ENCODE measurements at places on chromosomes 3 and 15.
A peak's percentile ranks its signal among the peaks of the same experiment; 100 is the strongest.

DNA sequence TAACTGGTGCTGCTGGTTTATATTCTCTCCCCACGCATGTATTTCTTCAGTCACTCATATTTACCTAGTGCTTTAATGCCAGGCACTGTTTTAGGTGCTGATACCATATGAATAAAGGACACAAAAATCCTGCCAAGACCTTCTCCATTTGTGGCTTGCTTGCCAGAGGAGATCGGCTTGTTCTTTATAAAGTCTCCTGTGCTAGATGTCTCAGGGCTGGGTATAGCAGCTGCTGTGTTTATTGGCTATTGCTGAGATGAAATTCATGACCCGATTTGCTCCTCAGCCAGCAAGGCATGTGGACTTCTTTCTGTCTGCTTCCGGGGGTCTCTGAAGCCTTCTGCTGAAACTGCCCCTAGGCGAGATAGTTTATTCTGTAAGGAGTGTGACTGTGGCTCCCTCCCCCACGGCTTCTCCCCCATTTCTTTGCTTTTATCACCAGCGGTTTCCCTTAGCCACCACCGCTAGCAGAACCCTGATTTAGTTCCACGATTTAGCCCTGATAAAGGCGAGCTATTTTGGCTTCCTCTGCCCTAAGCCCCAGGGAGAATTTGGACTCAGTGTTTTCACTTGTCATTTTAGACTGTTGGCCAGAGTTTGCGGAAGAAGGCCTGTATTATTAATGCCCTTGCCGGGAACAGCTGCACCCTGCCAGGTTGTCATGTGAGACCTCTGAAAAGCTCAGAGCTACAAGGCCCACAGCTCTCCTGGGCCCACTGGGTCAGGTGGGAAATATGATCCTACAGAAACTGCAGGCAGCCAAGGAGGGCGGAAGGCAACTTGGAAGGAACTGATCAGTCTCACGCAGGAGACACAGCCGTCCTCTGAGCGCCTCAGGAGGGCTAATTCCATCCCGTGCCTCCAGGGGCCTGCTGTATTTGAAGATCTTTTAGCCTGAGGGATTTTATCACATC lies 46.8 kb downstream of the ST6GAL1 start:
- DNase-seq = peak; percentile 74

DNA sequence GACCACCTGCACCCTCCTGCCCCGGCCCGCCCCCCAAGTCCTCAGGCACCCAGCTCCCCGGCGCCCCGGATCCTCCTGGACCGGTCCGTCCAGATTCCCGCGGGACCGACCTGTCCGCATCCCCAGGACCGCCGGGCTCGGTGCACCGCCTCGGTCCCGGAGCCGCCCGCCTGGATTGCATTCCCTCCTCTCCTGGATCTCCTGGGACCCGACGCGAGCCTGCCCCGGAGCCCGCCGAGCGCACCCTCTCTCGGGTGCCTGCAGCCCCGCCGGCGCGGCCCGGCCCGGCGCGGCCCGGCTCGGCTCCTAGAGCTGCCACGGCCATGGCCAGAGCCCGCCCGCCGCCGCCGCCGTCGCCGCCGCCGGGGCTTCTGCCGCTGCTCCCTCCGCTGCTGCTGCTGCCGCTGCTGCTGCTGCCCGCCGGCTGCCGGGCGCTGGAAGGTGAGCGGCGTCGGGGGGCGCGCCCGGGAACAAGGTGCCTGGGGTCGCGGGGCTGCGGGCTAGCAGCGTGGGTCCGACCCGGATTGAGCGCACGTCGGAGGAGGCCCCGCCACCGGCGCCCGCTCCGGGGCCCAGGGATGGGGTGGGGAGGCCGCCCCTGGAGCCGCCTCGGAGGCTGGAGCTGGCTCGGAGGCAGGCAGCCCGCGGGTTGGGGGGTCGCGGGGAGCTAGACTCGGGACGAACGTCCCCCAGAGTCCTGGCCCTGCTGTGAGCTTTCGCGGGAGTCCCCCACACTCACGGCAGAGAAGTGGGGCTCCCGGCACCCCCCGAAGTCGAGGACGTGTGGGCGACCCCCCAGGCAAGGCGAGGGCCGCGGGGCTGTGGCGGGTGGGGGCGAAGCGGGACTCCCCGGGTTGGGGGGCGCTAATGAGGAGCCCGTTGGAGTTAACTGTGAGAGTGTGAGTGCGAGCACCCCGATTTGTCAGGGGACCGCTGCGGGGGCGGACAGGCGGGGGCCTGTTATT lies 610 bp downstream of the EPHB3 start:
- no peak for DNase-seq

- DNase-seq = no peak
Observed at GRCh38 chr3:155443815-155444214, 150.3 kb upstream of the STRIT1 start.

DNA sequence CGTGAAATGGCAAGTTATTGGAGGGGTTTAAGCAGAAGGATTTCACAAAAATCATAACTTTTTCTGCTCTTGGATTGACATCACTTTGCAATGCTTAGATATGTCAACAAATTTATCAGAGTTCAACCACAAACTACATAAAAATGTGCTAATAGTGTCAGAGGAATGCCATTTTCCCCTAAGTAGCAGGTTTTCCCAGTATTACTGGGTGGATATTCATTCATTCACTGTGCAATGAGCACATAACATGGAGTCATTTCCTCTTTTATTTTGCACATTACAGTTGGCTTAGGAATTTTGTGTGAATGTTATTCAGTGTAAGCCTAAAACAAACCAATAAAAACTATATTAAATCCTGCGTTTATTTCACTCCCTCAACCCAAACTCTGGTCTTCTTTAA lies 537.3 kb upstream of the MCTP2 start:
- no peak for DNase-seq

DNA sequence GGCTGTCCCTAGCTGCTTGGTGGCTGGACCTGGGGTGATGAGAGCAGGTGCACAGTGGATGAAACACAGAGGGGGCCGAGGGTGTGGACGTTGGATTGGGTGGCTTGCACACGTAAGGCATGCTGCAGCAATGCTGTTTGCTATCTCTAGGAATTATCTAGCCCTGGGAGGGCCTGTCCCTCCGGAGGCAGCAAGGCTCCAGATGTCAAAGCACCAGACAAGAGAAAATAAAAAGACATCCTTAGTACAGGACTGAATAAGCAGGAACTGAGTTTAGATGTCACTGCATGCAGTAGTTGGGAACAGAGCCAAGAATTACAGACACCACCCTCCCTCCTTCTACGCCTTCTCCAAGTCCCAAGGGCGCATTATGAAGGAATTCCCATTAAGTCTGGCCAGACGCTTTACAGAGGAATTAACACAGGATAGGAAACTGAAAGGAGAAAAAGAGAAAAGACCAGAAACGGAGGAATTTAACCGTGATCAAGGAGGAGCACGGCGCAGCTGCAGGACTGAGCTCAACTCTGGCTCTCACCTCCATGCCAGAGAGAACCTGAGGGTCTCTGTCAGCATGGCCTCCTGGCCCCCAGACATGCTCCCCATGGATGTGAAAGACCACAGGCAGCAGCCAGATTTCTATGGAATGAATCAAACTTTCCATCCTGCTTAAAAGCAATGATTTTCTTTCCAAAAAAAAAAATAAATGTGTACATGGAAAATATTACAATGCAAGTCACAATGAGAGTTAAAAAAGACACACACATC lies 13.8 kb downstream of the ATP10A start:
- no peak for DNase-seq

DNA sequence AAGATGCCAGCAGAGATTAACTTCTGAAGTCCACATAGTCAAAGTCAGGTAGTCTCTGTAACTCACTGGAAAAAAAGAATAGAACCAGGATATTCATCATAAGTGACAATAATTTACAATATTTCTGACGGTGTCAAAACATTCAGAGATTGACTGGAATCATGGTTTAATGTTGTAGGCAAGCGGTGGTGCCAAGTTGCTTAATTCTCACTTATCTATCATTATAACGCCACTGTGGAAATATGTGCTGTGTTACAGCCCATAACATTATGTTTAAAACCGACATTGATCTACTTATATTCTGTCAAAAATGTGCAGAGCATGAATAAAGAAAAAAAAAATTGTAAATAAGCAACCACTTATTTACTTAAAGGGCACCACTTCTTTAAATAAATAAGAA lies 801.7 kb downstream of the DIPK2A start:
- no peak for DNase-seq

DNA sequence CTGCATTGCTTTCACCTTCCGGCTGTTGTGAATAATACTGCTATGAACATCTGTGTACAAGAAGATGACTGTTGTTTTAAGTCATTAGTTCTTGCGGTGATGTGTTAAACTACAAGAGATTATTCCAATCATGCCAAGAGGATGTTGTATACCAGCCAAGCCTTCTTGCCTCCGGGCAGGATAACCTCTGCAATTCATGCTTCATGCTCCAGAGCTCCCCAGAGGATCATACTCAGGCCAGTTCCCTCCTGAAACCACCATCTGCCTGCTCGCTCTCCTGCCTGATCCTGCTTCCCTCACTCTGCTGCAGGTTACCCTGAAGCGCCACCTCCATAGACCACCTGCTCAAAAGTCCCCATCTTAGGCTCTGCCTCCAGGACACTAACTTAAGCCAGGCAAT lies 187.1 kb upstream of the PROK2 start:
- no peak for DNase-seq

GRCh38 chr15:82159922-82160321 lies 102.6 kb downstream of the EFL1 start:
- no peak for DNase-seq
